ENCODE measurements at places on chromosomes 2 and 18.

- no peak for DNase-seq
Measured at GRCh38 chr2:230809677-230810251, 55.0 kb upstream of the ITM2C start.

DNA sequence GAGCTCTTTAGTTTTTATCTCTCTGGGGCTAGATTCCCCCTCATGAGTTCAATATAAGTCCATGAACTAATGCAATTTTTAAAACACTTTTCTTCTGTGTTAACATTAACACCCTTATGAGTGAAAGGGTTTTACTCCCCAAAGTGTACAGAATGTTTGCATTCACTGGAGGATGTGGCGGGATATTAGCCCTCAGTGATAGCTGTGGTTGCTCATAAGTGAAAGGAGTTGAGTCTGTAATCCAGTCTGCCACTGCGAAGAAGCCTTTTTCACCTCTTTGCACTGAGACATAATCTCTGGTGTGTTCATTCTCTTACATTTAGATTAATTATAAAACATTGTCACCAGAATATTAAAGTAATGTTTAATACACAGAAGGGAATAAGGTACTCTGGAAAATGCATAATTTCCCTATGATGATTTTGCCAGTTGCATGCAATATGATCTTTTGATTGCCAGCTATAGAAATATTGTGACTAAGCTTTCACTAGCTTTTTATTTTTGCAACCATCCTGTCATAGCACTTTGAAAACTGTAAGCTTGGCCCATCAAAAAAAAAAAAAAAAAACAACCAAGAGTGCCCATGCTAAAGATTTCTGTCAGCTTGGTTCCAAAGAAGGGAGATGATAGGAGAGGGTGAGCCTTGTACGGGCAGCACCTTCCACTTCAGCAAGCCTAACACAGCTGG is 113.2 kb downstream of the BCL11A start:
- DNase-seq: no peak

DNA sequence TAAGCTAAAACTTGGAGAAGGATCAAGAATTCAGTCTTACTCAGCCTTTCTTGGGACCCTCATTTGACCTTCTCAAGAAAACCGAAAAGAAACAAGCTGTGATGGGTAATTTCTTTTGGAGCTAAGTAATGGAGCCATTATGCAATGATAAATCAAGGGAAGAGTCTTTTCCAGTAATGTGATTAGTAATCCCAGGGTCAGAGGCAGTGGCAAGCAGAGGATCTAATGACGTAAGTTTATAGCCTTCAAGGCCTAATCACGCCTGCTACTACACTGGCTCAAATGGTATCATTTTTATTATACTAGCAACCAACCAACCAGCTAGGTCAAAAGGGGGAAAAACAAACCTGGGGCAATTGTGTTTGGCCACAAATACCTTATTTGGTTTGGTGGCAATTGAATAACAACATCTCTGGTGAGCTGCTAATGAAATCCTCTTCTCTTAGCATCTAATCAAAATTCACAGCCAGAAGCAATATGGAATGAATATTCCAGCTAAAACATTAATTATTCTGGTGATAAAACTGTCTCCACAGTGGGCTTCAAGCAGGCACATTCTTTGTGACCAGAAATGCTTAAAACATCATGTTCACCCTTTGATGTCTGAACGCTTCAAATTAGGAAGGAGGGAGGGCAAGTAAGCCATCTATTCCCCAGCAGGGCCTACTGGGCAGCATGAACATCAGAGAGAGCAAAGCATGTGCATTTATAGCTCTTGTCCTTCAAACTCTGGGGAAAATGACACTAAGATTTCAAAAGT is 114.9 kb upstream of the SULT1C3 start:
- no peak for DNase-seq

- DNase-seq: no peak
Measured at GRCh38 chr2:9076210-9076609, 72.7 kb upstream of the MBOAT2 start.

- DNase-seq: no peak
Measured at GRCh38 chr18:25113566-25113965, 238.4 kb downstream of the ZNF521 start.

DNA sequence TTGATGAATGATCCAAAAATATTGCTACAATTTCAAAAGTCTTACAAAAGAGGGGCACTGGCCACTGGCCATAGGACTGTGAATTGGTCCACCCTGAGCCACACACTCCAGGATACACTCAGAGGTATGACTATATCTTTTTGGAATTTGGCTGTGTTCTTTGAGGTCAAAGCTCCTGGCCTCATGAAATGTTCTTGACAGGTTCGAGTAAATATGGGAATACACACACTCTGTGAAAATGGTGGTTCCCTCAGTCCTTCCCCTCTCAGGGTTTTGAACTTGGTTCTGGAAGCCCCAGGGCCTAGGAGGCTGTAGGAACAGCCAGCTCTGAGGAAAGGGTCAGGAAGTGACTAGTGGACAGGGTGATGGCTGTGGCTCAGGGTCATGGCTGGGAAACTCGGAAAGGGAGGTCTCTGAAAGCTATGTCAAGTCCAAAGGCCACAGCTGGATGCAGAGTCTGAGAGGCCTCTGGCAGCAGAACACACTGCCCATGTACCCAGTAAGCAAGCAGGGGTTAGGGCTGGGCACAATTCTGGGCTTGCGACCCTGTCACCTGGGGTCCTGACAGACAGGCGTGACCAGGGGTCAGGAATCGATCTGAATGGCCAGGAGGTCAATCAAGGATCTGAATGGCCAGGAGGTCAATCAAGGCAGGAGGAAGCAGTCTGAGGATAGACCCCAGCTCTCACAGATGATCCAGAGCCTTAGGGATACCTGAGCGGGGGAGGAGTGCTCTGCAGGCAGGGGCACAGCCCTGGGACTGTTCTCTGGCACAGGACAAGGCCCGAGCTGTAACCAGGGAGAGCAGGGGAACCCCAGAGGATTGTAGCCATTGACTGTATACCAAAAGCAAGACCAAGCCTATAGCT is 223.4 kb upstream of the SMAD2 start:
- no peak for DNase-seq

- no peak for DNase-seq
Measured at GRCh38 chr2:218755567-218756404, 26.2 kb upstream of the CYP27A1 start.
